ENCODE measurements at places on chromosomes 4 and X.

DNA sequence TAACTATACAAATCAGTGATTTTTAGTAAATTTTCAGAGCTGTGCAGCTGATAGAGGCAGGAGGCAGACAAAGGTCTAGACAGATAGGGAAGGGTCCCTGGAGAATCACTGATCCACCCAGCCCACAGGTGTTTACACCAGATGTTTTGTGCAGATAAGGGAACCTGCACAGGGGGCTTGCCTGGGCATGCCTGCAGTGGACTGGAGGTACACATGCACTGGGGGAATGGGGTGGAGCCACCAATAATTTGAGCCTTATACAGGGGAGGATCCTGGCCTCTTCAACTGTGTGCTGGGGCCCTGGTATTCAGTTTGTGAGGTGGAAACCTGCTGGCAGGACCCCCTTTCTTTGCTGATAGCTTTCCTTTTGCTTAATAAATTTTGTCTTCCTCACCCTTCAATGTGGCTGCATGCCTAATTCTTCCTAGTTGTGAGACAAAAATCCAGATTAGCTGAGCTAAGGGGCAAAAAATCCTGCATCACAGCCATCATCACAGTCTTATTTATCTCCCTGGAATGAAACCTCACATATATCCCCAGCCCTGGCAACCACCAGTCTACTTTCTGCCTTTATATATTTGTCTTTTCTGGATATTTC is 102.8 kb downstream of the KDM6A start:
- DNase-seq, result peak; percentile 1

GRCh38 chrX:17237146-17237545 is 137.9 kb upstream of the NHS start:
- DNase-seq, result no peak

- no peak for DNase-seq
Measured at GRCh38 chr4:25090516-25090915, 59.8 kb upstream of the LGI2 start.

DNA sequence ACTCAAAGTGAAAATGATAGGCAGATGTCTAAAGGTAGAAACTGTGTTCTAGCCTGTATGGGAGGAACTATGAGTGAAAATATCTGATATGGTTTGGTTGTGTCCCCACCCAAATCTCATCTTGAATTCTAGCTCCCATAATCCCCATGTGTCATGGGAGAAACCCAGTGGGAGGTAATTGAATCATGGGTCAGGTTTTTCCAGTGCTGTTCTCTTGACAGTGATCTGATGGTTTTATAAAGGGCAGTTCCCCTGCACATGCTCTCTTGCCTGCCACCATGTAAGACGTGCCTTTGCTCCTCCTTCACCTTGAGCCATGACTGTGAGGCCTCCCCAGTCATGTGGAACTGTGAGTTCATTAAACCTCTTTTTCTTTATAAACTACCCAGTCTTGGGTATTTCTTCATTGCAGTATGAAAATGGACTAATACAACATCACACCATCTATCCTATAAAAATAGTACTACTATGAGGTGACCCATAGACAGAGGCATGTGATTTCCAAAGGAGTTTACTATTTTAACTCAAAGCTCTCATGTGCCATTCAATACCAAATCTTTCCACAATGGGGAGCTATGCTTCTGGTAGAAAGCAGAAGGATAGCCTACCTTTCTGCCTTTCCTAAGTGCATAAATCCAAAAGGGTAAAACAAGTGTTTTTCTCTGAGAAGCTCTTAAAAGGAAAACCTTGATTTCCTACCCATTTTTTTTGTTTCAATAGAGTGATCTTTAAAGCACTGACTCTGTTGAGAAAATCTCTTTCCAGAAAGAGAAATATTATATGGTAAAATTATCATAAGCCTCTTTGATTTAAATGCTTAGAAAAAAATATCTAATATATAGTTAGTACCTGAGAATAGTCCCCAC is 38.8 kb downstream of the SEC31A start:
- peak; percentile 37 for DNase-seq

DNA sequence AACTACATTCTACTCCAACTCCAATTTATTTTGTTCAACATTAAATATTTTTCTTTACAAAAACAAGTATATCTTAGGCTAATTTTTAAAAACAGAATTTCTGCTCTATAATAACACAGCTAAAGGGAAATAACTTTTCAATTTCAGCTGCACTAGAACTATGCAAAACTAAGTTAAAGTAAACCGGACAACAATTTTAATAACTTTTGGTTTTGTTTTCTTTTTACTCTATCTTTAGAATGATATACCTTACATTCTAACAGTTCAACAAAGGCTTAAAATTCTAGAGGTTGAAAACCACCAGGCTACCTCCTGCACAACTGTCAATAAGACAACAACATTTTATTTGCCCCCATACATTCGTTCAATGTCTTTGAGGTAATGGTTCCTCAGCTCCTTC is 18.7 kb upstream of the KCNE5 start:
- DNase-seq, result no peak

DNA sequence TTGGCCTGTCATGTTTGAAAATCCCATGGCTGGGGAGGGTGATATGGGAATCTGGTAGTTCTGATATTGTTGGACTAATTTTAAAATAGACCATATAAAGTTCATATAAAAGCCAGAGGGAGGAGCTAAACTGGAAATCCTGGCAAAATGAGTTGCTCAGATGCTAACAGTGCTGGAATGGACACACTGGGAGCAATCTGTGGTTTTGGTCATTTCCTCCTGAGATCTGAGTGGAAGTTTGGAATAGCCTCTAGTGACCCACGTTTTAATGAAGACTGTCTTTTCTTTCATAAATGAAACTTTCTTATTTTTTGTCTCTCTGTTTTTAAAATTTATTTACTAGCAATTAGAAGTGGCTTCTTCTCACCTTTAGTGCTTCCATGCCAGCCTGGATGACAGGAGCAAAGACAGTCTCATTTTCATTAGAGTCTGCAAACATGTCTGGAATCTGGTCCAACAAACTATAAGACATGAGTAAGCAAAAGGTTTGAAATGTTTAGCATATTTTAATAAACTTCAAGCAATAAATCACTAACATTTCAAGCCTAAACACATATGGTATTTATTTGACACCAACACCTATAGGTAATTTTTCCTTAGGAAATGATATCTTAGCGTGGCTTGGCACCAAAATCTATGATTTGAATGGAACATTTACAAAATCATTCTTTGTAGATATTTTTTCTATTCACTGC is 66.6 kb downstream of the METTL14 start:
- DNase-seq, result no peak

DNA sequence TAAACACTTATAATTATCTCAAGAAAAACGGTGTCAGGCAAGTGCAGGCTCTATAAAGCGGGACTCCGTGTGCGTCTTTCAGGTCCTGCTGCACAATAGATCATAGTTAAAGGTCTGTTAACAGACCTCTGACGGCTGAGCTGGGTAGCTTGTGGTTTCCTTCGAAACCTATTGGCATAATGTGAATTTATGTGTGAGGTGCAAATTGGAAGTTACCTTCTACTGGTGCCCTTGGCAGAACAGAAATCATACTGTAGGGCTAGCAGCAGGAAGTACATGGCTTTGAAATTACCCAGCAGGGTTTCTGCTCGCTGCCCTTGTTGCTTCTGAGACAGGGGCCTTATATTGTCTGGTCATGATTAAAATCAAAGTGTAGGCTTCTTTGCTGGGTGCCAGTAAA is 216.4 kb upstream of the HAND2 start:
- no peak for DNase-seq

DNA sequence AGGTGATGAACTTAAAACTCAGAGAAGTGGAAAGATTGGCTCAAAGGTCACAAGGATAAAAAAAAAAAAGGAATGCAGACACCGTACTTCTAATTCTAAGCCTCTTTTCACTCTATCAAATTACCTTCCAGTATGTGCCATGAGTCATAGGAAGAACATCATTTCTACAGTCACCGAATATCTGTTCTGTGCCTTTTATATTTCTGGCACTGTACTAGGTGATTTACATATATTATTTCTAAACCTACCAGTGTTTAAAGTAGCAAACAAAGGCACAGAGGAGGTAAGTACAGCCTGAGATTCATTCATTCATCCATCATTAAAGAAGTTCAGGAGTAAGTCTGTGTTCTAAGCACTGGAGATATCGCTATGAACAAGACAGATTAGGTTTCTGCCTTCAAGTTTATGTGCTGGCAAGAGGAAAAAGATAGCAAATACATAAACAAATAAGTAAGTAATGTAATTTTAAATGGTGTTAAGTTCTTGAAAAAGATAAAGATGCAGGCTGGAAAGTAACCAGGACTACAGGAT is 65.3 kb downstream of the PALLD start:
- DNase-seq, result no peak

- DNase-seq, result no peak
Measured at GRCh38 chr4:155304375-155304774, 72.4 kb downstream of the MAP9 start.

DNA sequence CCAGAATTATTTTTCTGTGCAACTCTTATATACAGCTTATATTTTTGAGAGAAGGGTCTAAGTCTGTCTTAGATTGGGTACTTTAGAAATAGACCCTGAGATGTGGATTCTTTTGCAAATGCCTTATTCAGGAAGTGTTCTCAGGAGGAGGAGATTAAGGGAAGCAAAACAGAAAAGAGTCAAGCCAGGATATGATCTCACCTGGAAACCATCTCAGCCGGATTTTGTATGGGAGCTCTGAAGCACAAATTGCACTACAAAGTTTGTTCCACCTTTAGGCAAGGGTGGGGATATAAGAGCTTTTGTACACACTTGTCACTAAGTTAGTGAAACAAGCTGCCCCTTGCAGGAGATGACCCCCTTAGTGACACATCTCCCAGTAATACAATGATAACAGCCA is 121.2 kb upstream of the GRPR start:
- DNase-seq, result no peak

DNA sequence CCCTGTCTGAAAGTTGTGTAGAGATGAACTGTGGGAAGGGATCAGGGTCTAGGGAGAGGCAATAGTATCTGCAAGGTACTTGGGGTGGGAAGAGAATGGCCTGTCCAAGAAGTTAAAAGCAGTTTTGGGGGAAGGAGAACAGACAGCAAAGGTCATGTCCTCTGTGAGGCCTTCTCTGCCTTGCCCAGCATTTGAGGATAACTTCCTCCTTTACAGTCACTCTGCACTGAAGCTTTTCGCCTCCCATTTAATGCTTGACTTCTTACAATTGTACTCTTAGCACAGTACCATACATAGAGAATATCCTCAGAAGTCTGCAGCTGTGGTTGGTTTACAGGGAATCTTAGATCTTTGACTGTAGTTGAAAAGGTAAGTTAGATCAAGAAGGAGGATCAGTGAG is 121.8 kb upstream of the AP1S2 start:
- no peak for DNase-seq

DNA sequence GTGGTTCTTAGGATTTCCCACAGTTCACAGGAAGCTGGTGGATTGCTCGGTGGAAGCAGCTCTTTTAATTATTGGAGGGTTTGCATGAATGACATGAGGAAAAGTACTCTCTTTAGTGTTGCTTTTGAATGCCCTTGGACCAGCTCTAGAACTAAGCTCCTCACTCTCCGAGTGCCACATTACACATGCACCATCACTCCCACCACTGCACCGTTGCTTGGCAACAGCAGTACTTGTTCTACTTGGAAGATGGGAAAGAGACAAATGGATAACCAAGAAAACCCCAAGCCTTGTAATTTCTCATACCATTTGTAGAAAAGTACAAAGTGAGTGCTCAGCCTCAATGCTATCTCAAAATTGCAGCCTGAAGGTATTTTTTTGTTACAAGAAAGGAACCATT is 620.2 kb upstream of the BOD1L1 start:
- no peak for DNase-seq

All from Jurkat, Clone E6-1 (cell line).